Fibroblast of the aortic adventitia (primary cell): ENCODE measurements at places on chromosomes 7 and 10.

DNA sequence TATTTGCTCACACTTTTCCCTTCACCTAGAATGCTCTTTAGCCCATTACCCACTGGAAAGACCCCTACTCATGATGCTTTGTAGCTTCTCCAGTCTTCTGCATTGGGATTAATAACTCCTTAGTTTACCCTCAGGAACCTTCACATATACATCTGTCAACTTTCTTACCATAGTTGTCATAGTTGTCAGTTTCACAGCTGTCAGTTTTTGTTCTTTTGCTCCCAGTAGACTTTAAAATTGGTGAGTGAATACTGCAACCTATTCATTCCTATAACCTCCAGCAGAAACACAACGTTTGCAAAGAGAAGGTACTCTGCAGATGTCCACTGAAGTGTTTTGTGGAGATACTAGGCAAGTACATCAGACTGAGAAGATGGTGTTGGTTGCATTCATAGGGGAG, 2.6 kb downstream of the PON1 start:
- no peak for DNase-seq

DNA sequence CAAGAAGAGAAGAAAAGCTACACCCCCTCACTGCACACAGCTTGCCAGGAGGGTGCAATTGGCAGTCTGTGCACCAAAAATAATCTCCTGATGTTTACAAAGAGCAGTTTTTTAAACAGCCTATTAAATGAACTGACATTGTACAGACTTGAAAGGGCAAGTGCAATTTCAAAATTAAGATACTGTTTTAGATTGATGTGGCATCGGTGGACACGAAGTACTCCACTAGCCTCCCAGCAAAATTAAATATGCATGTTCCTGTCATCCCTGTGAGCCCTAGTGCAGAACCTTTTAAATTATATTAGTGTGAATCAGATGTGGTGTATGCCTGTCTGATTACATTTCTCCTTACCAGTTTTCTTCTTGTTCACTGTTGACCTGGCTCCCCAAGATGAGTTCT, 87.9 kb downstream of the WIPF3 start:
- no peak for DNase-seq

DNA sequence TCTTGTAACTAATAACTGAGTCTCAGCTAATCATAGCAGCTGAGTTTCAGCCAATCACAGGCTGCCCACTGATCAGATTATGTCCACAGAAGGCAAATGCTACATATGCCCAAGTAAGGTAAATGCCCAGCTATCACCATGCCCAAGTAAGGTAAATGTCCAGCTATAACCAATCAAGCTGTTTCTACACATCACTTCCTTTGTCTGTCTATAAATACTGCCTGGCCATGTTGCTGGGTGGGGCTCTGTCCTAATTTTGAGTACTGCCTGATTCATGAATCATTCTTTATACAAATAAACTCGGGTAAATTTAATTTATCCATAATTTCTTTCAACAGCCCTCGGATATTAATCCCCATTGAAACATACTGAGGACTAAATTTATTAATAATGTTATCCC, 312.4 kb downstream of the CACNA2D1 start:
- no peak for DNase-seq

DNA sequence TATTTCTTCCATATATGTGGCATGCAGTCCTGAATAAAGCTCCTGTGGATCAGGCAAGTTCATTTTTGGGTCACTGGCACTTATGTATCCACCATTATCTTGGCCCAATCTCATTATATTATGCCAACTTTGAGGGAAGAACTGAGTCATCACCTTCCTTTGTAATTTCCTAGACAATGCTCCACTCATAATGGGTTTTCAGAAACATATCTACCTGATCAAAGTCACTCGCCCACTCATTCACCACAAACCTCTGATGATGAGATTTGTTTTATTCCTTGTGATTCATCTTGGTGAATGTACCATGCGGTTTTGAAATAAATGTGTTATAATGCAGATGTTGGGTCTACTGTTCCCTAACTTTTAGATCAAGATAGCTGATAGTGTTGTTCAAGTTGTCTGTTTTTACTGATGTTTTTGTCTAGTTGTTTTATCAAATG, 525.8 kb downstream of the KIF20B start:
- peak; percentile 91 for DNase-seq

DNA sequence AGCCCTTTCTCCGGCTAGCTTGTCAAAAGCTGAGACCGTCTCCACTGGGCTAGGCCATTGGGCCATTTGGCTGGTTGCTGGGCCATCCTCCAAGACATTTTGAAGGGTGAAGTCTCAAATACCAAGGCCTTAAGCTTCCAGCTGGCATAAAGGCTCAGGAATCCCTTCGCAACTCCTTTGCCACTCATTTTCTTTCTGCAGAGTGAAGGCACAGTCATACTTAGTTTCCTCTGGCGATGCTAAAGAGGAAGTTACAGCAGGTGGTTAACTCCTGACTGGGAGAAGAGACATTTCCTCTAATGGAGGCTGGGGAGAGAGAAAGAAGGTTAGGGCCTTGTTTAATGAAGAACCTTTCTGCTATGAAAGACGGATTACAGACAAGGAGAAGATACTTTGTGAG, 4.8 kb upstream of the REPIN1 start:
- no peak for DNase-seq

GRCh38 chr7:15784694-15785030, 98.2 kb upstream of the MEOX2 start:
- no peak for DNase-seq

- DNase-seq = peak; percentile 42
Measured at GRCh38 chr7:85890244-85890811, 703.5 kb upstream of the SEMA3D start.
